ENCODE measurements at places on chromosomes 13 and 19.

DNA sequence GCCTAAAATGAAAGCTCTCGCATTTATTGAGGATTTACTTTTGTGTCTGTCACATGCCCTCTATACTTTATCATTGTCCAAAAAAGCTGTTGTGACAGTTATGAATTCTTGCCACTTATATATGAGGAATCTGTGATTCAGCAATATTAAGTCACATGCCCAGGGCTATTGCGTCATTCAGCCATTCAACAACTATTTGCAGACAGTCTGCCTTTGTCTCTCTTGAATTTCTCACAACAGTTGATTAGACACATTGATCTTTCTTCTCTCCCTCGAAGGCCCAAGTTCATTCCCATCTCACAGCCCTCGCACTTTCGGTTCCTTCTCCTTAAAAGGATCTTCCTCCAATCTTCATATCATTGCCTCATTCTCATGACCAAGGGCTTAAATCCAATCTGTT is 342.6 kb downstream of the MZT1 start:
- no peak for DNase-seq

- DNase-seq = no peak
Observed at GRCh38 chr13:39864221-39864620, 208.8 kb downstream of the COG6 start.

DNA sequence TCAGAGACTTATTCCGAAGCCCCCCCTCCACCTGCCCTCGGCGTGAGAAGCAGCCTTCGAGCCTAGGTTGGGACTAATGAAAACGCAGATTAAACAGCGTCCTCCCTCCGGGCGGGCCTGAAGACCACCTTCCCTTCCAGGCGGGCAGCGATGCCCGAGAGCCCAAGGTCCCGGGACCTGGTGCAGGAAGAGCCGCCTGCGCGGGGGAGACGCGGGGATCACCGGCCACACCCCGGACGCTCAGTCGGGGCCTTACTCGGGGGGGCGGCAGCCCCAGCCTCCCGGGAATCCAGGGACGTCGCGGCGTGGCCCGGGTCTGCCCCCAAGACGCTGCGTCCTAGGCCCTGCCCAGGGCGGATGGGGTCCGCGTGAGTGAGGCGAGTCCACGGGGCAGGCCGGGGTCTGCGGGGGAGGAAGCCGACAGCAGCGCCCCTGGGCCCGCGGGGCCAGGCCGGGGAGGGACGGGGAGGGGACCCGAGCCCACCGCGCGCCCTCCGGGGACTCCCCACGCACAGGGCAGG is 33.3 kb upstream of the SPACA7 start:
- no peak for DNase-seq

DNA sequence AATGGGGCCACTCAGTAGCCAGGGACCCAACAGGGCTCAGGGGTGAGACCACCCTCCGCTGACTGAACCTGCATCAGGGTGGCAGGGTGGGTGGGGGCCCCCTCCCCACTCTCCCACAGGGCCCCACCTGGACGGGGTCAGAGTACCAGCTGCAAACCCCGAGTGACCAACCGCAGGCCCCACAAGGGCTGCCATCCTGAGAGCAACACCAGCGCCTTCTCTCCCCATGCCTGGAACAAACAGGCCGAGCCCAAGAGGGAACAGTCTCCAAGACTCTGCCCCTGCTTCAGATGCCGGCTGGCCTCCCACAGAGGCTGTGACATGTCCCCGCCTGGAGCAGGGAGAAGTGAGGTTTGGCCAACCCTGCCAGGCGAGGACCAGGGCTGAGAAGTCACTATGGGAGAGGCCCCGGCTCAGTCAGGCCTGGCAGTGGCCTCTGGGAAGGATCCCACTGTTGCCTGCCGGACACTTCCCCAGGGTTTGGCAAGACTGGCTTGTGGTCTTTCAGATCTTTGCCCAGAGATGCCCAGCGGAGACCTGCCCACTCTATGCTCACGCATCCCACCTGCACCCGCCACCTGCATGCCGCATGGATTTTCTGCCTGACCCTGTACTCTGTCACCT is 27.2 kb downstream of the MPND start:
- DNase-seq = no peak

GRCh38 chr19:44575116-44575700 is 38.2 kb upstream of the IGSF23 start:
- DNase-seq = no peak

DNA sequence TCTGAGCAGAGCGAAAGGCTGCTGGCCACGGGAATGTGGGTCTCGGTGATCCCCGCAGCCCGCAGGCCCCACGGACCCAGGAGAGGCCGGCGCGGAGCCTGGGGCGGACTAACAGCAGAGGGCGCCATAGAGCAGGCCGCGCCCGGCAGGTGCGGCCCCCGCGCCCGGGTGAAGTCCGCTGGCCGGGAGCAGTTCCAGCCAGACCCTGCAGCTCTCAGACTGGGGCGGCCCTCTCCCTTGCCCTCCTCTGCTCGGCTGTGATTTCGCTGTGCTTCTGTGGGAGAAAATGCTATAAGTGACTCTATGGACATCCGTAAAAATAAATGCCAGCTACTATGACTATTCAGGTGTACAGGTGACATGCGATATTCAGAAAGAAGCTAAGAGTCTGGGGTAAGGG is 37.7 kb downstream of the GSX1 start:
- peak; percentile 78 for DNase-seq

DNA sequence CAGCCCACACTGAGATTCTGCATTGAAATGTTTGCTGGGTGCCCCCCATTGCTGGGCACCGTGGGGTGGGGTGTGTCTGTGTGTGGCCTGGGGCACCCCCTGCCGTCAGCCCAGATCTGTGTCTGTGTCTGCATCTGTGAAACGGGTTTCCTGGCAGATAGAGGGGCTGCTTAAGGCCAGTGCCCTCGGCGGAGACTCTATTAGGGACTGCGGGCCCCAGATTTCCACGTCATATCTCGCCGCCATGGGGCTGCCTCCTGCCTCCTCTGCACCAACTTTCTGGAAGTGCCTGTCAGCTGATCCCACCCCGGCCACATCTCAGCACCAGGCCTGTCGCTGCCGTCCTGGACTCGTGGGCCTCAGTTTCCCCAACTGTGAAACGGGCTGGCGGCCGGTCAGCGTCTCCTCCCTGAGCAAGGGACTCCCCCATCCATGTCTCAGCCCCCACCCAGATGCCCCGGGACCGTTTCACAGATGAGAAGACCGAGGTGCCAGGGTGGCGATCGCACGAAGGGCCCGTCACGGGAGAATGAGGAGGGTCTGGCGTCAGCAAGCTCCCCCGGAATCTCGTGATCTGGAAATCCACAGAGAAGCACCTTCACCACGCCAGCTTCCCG is 21.4 kb downstream of the ARID3A start:
- DNase-seq = no peak

DNA sequence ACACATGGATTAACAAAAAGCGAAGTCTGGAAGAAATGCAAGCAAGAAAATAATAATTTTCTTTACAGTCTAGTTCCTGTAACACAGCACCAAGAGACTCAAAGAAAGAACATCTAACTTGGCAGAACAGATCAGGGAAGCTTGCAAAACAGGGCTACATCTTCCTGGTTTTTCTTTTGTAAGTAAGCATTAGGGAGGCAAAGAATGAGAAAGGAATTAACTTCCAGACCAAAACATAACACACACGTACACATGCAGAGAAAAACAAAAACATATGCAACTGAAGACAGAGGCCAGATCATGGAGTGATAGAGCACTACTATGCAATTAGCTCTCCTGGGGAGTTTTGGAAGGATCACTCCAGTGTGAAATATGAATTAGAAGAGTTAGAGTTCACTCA is 120.5 kb downstream of the DIAPH3 start:
- DNase-seq = no peak

DNA sequence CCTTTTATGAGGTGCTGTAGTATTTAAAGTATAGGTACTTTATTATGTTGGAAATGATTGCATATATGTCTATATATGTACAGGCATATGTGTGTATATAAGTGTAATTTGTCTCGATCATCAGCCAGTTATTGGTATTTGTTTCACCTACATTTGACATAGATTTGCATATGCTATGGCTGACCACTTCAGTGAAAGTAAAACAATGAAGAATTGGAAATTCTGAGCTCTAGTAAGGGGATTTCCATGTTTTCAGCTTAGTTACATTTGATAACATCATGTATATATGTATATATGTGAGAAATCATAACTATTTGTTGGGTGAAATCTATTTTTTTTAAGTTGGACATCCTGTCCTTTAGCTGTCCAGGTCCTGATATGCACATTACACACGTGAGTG is 1303.9 kb downstream of the EFNB2 start:
- DNase-seq = no peak

GRCh38 chr13:80462567-80462966 is 121.6 kb upstream of the SPRY2 start:
- no peak for DNase-seq

DNA sequence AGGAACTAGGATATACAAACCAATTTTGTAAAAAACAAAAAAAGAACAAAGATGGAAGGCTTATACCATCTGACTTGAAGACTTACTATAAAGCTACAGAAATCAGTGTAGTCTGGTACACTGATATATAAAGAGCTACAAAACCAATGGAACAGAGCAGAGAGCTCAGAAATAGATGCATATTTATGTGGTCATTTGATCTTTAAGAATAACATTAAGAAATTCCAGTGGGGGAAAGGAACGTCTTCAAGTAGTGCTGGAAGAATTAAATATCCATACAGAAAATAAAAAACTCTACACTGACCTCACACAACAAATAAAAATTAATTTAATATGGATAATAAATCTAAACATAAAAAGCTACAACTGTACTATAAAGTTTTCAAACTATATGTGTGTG is 317.0 kb downstream of the ENOX1 start:
- no peak for DNase-seq

DNA sequence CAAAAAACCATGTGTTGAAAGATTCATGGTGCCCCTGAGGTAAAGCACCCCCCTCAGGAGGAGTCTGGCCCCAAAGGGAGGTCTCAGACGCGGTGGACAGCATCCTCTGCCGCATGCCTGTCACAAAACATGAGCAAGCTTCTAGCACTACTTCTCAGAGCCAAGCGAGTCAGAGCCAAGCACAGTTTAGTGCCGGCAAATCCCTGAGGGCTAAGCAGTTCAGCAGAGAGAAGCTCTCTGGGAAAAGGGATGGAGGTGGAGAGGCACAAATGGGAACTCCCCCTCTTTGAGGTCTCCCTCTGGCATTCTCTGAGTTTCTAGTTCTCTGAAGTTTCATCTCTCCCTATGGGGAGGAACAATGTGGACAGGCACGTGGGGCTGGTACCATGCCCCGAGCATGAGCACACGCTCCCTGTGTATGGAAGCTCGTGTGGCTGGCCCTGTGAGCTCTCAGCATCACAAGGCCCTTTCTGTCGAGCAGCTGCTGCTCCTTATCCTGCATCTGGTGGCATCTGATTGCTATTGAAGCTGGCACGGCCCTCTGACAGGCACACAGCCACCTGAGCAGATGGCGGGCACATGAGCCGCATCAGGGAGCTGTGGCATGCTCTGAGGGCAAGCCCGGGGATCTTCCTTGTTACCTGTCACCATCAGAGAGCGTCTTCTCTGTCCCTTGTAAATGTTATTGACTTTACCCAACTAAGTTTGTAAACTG is 325.1 kb downstream of the SLC7A1 start:
- DNase-seq = no peak

GRCh38 chr13:67133476-67133875 is 96.7 kb downstream of the PCDH9 start:
- DNase-seq = no peak

GRCh38 chr13:98352226-98352625 is 175.2 kb upstream of the RNF113B start:
- DNase-seq = no peak

GRCh38 chr13:20544201-20544923 is 18.7 kb upstream of the CRYL1 start:
- no peak for DNase-seq

DNA sequence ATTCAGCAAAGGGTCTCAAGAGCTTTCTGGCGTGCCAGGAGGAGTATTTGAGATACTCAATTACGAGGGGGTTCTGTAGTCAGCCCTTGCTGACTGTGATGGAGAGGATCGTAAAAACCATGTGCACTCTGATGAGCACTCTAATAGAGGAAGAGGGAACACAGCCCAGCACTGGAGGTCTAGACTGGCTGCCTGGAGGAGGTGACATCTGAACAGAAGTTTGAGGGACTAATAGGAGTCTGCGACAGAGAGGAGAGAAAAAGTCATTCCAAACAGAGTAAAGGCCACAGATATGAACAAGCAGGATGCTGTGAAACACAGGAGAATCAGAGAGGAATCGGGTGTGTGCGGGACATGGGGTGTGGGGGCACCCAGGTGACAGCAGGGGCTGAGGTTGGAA is 79.4 kb downstream of the DPF1 start:
- DNase-seq = no peak

DNA sequence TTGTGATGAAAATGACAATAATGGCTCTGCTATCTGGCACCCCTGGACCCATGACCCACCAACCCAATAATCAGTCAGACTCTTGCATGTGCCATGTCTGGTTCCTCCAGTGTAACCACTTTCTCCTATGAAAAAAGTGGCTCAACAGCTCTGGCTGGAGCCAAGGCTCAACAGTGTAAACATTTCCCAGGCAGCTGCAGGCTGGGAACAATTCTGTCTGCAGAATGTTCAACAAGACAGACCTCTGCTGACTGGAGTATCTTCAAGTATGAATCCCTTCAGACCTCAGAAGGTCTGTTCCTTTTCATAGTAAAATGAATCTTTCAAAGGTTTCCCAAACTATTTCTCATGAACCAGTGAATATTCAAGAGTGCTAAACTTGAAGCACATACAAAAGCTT is 410.1 kb upstream of the HTR2A start:
- peak; percentile 70 for DNase-seq

- peak; percentile 7 for DNase-seq
Observed at GRCh38 chr13:84645196-84646012, 763.1 kb upstream of the SLITRK1 start.

GRCh38 chr19:3274942-3275582 is 50.6 kb downstream of the CELF5 start:
- DNase-seq = peak; percentile 78

DNA sequence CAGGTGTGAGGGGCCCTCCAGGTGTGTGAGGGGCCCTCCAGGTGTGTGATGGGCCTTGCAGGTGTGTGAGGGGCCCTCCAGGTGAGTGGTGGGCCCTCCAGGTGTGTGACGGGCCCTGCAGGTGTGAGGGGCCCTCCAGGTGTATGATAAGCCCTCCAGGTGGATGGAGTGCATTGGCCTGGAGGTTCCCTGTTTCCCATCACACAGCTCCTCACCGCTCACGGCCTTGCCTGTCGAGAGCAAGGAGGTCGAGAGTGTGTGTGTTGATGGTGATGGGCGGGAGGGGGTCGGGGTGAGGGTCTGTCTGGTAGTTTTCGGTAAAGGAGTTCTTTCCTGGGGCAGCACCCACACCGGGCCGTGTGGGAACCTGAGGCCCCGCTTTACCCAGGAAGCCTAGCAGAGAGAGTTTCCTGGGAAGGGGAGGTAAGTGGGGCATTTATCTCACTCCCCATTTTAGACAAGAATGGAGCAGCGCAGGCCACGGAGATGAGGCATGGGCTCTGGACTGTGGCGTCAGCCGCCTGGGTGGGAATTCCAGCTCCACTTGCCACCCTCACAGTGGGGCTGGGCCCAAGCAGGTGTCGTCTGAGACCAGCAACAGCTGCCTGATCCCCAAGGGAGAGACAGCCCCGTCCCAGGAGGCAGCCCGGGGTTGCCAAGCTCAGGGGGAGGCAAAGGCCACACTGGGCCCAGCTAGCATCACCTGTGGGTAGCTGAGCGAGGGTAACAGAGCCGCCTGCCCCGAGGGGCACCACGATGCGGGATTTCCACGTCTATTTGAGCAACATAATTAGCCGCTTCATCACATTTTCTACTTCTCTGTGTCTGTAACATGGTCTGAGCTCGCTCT is 10.9 kb upstream of the GAS6 start:
- no peak for DNase-seq
